ENCODE measurements at places on chromosomes 13 and 19.

DNA sequence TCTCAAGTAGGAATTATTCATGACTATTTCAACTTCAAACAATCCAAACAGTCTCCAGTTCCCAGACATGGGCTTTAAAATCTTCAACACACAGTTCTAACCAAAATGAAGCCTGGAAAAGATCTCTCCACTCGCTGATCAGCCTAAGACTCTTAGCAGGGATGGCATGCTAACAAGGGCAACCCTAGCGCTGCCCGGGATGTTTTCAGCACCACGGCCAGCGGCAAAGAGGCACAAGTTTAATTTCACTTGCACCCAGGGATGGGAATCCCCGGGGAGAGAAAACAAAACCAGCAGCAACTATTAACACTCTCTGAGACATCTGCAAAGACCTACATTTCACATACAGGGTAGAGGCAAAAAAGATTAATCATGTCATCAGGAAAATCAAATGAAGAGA is 43.0 kb downstream of the CACNA1A start:
- no peak for DNase-seq

DNA sequence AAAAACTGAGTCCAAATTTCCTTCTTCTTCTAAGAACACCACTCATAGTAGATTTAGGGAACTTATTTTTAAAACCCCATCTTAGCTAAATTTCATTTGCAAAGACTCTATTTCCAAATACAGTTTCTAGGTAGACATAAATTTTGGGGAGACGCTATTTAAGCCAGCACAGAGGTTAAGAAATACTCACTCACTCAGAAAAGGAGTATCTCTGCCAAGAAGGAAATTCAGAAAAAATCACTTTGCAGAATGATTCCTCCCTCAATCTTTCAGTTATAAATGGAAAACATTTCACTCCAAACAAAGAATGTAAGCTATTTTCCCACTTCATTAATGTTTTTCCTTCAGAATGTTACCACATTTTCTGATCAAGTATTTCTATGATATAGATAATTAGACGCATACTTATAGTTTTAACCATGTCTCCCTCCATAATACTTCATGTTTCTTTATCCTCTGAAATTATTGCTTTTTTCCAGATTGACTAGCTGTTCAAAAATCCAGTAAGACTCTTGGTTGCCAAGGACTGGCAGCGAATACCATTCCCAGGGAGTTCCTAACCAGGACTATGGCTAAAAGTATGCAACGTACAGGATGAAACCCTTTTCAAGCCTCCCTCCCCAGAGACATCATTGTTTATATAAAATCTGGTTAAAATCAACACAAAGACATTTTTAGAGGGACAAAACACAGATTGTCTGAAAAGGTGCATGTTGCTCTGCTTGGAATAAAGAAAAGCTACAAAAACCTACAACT is 52.5 kb upstream of the RXFP2 start:
- DNase-seq = no peak

DNA sequence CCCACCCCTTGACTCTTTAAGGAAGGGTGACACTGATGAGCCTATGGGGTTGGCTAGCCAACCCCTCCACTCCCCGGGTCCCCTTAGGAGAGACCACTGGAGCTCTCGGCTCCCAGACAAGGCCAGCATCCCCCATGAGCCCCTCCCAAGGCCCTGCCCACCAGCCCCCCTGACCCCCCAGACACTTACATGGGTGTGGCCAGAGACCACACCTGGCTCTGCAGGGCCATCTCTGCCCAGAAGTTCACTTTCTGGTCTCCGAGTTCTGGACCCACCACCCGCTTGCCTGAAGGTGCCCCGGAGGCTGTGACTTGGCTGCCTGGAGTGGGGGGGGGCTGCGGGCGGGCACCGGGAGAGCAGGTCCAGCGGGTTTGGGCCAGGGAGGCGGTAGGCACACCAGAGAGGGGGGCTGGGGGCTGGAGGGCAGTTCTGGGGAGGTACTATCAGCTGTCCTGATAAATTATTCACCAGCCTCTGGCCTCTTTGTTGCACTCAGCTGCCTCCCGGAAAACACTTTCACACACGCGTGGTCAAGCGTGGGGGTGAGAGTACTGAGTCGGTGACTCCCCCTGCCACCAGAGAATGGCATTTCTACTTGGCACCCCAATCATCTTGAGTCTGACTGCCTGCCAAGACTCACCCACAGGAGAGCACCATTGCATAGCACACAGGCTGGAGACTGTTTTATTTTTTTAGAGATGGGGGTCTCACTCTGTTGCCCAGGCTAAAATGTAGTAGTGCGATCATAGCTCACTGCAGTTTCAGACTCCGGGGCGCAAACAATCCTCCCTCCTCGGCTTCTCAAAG is at the start of gene PALM3:
Gene PALM3 (minus strand): TSS at position 326 of the 807 bp plus-strand sequence. CDS start 96 bp downstream, at position 230.
- DNase-seq = no peak

DNA sequence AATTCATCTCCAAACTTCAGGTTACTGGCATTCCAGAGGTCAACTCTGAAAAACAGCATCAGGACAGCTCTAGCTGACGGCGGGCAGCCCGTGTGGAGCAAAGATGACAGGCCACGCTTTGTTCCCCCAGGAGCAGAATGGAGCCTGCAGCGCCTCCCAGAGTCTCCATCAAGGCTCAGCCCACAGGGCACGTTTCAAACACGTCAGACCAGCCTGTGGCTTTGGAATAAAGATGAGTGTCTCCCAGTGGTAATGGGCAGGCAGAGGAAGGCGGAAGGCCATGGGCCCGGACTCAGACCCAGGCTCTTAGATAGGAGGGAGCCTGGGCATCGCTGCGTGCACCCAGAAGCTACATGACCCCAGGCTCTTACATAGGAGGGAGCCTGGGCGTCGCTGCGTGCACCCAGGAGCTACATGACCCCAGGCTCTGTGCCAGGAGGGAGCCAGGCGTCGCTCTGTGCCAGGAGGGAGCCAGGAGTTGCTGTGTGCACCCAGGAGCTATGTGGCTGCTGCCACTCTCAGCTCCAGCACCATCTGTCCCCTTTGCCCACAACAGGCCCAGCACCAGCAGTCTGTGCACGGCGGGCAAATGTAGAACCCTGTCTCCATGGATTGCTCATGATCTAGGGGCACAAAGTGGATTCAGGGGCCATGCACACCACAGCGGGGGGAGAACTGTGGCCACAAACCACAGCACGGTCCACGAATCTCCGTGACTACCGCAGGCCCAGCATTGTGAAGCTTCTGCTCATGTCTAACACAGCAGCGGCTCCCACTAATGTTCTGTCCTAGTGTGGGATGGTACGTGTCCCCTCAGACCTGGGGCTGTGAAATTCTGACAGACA is 47.8 kb upstream of the C13orf46 start:
- DNase-seq = no peak

GRCh38 chr13:33144358-33144784 is 128.1 kb downstream of the KL start:
- DNase-seq = no peak

GRCh38 chr13:114173745-114174144 is 5.3 kb upstream of the CFAP97D2 start:
- no peak for DNase-seq

GRCh38 chr19:42480335-42481095 is 37.8 kb upstream of the CXCL17 start:
- no peak for DNase-seq

GRCh38 chr19:15869109-15869555 is 28.7 kb downstream of the CYP4F2 start:
- peak; percentile 23 for DNase-seq

- no peak for DNase-seq
These were observed 39.3 kb upstream of the RGCC start for GRCh38 chr13:41418027-41418426.

- no peak for DNase-seq
These were observed 1547.8 kb downstream of the EFNB2 start for GRCh38 chr13:104987621-104988020.

GRCh38 chr13:20188667-20189553 is 3.8 kb downstream of the GJB2 start:
- DNase-seq = no peak

DNA sequence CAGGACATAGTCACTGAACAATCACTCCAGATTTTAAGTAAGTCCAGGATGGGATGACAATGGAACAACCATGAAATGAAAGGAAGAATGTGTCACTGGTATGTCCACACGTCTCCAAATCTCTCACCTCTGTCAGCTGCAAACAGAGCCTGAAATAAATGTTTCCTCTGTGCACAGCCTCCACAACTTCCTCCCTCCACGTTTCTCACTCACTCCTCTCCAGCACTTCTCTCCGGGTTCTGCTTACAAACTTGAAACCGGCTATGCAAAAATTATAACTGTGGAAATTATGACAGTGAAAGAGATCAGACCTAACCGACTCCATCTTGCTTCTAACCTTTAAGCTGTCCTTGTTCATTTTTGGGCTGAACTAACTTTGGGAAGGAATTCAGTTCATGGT is 35.0 kb upstream of the ALOX5AP start:
- no peak for DNase-seq
